ENCODE measurements at places on chromosomes 2 and 18. TPM values are rescaled to one million over a fixed set of nuclear protein-coding genes. Genes with fewer than 3 reads are reported as not detected.

DNA sequence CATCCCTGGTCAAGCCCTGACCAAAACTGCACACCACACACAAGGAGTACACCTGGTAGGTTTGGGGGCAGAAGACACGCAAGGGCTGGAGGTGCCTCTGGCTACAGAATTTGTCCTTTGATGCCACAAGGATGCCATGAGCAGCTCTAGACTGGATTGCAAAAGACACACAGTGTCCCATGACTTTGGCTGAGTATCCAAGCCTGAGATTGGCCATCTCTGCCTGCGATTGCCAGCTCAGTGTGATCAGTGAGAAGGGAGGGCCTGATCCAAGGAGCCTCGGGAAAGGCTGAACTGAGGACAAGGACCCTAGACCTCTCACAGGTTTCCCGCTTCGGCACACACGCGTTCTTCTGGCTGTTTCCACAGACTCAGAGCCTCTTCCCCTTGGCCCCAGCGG, 60.0 kb upstream of the FOSL2 start:
- DNase-seq: no peak

DNA sequence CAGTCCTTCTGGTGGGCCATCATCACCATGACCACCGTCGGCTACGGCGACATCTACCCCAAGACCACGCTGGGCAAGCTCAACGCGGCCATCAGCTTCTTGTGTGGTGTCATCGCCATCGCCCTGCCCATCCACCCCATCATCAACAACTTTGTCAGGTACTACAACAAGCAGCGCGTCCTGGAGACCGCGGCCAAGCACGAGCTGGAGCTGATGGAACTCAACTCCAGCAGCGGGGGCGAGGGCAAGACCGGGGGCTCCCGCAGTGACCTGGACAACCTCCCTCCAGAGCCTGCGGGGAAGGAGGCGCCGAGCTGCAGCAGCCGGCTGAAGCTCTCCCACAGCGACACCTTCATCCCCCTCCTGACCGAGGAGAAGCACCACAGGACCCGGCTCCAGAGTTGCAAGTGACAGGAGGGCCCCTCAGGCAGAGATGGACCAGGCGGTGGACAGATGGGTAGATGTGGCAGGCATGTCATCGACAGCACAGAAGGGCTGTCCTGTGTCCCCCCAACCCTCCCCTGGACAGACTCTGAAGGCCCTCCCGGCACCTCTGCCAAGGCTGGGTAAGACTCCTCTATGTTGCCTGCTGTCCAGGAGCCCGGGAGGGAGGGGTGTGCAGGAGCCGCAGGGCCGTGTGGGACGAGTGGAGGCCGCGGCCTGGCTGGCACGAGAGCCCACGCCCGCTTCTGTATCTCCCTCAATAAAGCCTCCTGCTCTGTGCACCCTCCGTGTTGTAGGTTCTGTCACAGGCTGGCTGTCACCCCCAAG, 2.0 kb downstream of the KCNF1 start:
- DNase-seq: no peak

GRCh38 chr2:202135091-202135874, 62.2 kb downstream of the KIAA2012 start:
- DNase-seq: peak; percentile 98

GRCh38 chr2:145112467-145112866, 592.5 kb upstream of the ZEB2 start:
- no peak for DNase-seq

GRCh38 chr18:22710673-22711191, 222.4 kb upstream of the RBBP8 start:
- DNase-seq: no peak

DNA sequence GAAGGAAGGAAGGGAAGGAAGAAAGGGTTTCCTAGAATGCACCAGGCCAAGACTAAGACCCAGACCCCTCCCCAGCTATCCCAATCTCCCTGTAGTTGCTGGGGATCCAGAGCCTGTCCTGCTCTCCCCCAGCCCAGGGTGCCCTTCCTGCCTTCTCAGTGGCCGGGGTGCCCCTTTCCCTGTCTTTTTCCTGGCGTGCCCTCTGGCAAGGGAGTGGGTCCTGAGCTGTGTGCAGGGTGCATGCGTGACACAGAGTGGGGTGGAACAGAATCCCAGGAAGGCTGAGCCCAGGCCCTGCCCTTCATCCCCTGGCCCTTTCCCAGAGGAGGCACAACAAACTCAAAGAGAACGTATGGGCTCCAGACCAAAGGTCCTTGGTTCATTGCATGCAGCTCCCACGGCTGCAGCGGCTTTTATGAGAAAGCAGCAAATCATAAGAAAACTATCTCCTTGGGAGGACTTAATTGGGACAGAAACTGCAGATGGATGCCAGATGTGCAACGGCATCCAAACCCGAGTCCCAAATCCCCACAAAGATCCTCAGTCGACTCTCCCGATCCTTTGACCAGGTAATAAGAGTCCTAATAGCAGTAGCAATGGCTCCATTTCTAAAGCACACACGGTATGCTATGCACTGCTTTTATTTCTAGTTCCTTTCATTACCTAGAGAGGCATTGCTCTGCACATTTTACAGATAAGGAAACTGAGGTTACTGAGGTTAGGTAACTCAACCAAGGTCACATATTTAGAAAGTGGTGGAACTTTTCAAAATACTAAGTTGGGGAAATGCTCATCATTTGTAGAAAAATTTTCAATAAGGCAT, 12.7 kb upstream of the ARID5A start:
- DNase-seq: no peak

DNA sequence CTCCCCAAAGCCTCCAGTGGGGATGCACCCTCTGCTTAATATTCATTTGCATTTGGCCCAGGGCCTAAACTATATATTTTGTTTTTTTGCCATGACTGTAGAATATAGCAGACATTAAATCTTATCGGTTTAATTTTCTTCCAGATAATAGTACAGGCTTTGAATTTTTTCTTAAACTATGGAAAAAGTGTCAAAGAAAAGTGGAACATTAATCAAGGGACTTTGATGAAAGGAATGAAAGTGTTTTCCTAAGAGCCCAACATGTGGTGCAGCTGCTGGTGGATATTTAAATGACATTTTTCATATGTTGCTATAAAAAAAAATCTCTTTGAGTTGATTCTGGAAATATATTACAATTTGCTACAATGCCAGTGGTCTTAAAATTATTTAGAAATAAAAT, 346.8 kb downstream of the CYP26B1 start:
- no peak for DNase-seq

DNA sequence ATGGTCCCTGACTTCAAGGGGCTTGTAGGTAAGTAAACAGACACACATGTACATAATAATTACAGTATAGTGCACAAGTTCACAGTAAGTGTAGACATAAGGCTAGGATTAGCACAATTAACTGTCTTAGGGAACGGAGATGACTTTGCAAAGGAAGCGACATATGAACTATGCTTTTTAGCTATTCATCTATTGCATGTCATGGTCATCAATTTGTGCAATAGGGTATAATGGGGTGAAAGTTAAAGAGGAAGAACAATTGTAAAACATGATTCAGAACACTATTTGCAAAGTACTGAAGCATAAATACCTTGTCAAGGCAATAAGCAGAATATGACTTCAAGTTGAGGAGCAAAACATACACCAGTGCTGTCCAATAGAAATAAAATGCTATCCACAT, 112.3 kb upstream of the SLC8A1 start:
- DNase-seq: no peak

DNA sequence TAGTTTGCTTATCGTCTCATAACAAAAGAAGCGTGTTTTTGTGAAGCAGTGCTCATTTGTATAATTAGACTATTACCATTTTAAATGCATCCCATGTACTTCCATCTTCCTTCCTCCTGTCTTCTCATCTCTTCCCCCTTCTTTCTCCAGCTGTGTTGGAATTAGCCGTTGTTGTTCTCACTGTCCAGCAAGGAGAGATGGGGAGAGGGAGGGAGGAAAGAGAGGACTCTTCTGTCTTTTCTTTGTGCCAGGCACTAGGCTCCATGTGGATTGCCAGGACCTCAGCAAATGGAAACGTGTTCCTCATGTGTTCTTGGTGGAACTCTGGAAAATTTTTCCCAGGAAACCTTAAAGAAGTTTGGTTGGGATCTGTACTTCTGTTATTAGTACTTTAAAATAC, 131.7 kb downstream of the PHLPP1 start:
- no peak for DNase-seq

- DNase-seq: no peak
Measured at GRCh38 chr18:48552130-48552529, 13.3 kb downstream of the CTIF start.

GRCh38 chr2:190417045-190417842, 9.1 kb downstream of the MFSD6 start:
- no peak for DNase-seq

DNA sequence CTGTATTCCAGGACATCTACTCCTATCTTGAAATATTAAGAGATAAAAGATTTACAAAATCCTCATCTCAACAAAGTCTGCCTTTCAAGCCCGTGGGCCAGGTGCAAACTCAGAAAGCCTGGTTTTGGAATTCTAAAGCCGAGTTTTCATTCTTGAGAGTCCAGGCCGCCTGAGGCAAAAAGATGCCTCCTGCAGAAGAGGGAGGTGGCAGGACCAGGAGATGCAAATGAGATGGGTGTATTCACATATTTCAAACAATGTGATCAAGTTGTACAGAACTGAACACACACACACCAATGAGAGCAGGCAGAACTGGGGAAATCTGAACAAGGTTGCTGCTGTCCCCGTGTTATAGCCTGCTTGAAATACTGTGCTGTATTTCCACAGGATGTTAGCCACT, 7.7 kb upstream of the HS6ST1 start:
- no peak for DNase-seq

DNA sequence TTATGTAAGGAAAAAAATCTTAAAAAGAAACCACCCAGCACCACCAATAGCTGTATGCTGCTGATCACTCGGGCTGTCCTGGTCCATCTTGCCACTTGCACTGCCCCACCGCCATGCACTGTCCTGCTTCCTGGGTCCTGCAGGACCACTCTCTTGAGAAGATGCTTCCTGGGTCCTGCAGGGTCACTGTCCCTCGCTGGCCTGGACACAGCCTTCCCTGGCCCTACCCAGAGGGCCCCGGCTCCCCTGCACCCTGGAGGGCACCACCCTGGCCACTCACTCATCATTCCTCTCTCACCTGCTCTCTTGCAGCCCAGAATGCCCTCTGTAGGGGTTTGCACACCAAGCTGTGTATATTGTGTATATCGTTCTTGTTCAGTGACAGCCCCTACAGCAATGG, 2.4 kb upstream of the OTOS start:
- DNase-seq: no peak

- no peak for DNase-seq
Measured at GRCh38 chr2:211434773-211435172, 878.4 kb downstream of the CPS1 start.

DNA sequence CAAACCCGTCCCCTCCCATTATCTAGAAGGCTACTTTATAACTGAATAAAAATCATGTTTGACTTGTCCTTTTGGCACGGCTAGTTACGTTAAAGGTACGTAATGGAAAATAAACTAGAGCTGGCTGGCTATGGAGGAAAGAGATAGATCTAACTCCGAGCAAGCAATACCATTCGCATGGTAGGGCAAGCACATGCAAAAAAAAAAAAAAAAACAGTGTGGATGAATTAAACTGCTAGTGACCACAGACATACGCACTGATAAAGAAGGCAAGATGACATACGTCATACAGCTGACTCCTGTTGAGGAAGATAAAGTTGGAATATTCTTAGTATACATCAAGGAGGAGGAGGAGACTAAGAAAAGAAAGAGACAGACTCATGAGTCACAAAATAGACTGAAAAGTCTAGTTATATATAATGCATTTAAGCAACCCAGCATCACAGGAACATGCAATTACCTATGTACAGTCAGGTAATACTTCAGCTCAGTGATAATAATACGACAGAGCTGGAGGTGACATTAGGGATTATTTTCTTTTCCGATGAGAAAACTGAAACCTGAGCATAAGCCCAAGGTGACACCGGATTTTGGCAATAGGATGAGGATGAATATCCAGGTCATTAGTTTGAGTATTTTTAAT, 37.9 kb upstream of the NARS1 start:
- no peak for DNase-seq

GRCh38 chr2:202060218-202060617, 12.8 kb upstream of the KIAA2012 start:
- no peak for DNase-seq

GRCh38 chr2:67996772-67997527, 65.9 kb downstream of the C1D start:
- no peak for DNase-seq

DNA sequence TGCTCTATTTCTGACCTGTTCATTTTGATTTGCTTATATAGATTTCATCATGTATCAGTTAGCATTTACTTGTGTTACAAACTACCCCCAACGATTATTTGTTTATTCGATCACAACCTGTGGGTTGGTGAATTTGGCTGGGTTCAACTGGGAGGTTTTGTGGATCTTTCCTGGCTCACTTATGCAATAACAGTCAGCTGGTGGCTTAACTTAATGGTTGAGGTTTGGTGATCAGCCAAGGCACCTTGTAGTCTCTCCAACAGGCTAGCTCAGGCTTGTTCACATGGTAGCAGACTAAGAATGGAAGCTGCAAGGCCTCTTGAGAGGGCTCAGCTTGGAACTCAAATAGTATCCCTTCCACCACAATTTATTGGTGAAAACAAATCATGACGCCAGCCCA, 5.4 kb upstream of the PUM2 start:
- peak; percentile 77 for DNase-seq

- DNase-seq: no peak
Measured at GRCh38 chr2:174180165-174180724, 68.1 kb downstream of the OLA1 start.

- no peak for DNase-seq
Measured at GRCh38 chr2:172376505-172377125, 50.8 kb upstream of the ITGA6 start.

GRCh38 chr2:121238828-121239227, 46.2 kb downstream of the TFCP2L1 start:
- DNase-seq: no peak

- DNase-seq: no peak
Measured at GRCh38 chr2:88870267-88870839, 178.9 kb downstream of the RPIA start.

DNA sequence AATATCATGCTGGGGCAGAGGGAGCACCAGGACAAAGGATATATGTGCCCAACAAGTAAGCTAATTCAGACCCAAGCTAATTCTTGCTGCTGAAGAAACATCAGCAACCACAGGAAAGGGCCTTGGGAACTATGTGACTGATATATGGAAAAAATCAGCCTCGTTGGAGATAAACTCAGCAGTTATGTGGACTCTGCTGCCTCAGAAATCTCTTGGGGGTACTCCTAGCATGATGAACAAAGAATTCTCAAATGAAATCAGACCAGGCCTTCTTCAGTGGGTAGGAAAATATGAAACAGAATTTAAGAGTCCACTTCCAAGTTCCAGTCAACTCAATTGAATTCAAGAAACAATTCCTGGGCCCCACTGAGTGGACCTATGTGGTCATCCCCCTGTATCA, 367.9 kb downstream of the TNS1 start:
- DNase-seq: no peak

Gene LRATD1
- polyA plus RNA-seq: 1.9 TPM

Gene UGT1A4
- not detected for polyA plus RNA-seq

Gene MOB4
- polyA plus RNA-seq: 58.9 TPM

Gene GALNT5
- 55.0 TPM for polyA plus RNA-seq

Gene C2orf15
- 0.14 TPM for polyA plus RNA-seq

Gene FAM110C
- polyA plus RNA-seq: not detected

Gene TWSG1
- 301 TPM for polyA plus RNA-seq

Gene DYNAP
- polyA plus RNA-seq: not detected

Gene PER2
- 1.7 TPM for polyA plus RNA-seq

Gene DLGAP1
- polyA plus RNA-seq: 0.09 TPM

Gene HAAO
- 4.2 TPM for polyA plus RNA-seq

Gene CCDC74B
- polyA plus RNA-seq: 4.2 TPM

Gene BIN1
- polyA plus RNA-seq: 35.7 TPM

Gene PCARE
- not detected for polyA plus RNA-seq

Gene NT5DC4
- polyA plus RNA-seq: not detected

Gene KIF5C
- 0.12 TPM for polyA plus RNA-seq
